Fibroblast of villous mesenchyme (primary cell): ENCODE measurements at places on chromosomes 12 and 14. TPM values are rescaled to one million over a fixed set of nuclear protein-coding genes. Genes with fewer than 3 reads are reported as not detected.

The CACNB3 gene
- total RNA-seq, result 29.8 and 30.3 TPM in 2 replicates

The ADGRD1 gene
- under 0.01 TPM in 2 replicates for total RNA-seq

The FOXG1 gene
- under 0.01 TPM in 1 of 2 replicates, not detected in the other for total RNA-seq

The SMARCC2 gene
- total RNA-seq, result 44.8 and 67.8 TPM in 2 replicates

The PALS1 gene
- 18.4 and 38.4 TPM in 2 replicates for total RNA-seq

The IQSEC3 gene
- total RNA-seq, result under 0.01 TPM in 2 replicates

The CCDC184 gene
- total RNA-seq, result 0.32 and 0.43 TPM in 2 replicates

The NUAK1 gene
- 82.8 and 84.6 TPM in 2 replicates for total RNA-seq

The CLEC12A gene
- not detected in 2 replicates for total RNA-seq

The STAB2 gene
- not detected in 2 replicates for total RNA-seq

The ESR2 gene
- under 0.01 TPM in 1 of 2 replicates, not detected in the other for total RNA-seq

The KERA gene
- not detected in 2 replicates for total RNA-seq

The C12orf42 gene
- total RNA-seq, result not detected in 2 replicates

The AQP5 gene
- not detected in 2 replicates for total RNA-seq

The RACGAP1 gene
- total RNA-seq, result 36.1 and 69.1 TPM in 2 replicates

The LRFN5 gene
- total RNA-seq, result 0.97 and 1.7 TPM in 2 replicates

The SIX4 gene
- 8.7 and 14.7 TPM in 2 replicates for total RNA-seq

The LALBA gene
- not detected in 2 replicates for total RNA-seq

The FAM186B gene
- under 0.01 TPM in 2 replicates for total RNA-seq

The ISM2 gene
- total RNA-seq, result under 0.01 TPM in 1 of 2 replicates, not detected in the other

The REC8 gene
- 4.2 and 4.7 TPM in 2 replicates for total RNA-seq

The TESPA1 gene
- total RNA-seq, result not detected in 2 replicates

The APOF gene
- not detected in 2 replicates for total RNA-seq

The SLC25A47 gene
- not detected in 2 replicates for total RNA-seq

The RPGRIP1 gene
- total RNA-seq, result under 0.01 TPM in 1 of 2 replicates, not detected in the other

The VWF gene
- total RNA-seq, result under 0.01 and 0.32 TPM in 2 replicates

The VSIG10 gene
- total RNA-seq, result 21.3 and 22.5 TPM in 2 replicates

The ASIC1 gene
- total RNA-seq, result 1.3 and 1.6 TPM in 2 replicates

The CCDC38 gene
- not detected in 2 replicates for total RNA-seq

The DHH gene
- not detected in 2 replicates for total RNA-seq
